LHCN-M2 (cell line): ENCODE measurements at places on chromosomes 3 and 15.

GRCh38 chr3:69288161-69288895, 97.6 kb downstream of the FRMD4B start:
- DNase-seq = no peak

GRCh38 chr15:90104551-90104950, 2.3 kb upstream of the IDH2 start:
- no peak for DNase-seq

GRCh38 chr3:32835961-32836360, 18.2 kb downstream of the TRIM71 start:
- DNase-seq = no peak

DNA sequence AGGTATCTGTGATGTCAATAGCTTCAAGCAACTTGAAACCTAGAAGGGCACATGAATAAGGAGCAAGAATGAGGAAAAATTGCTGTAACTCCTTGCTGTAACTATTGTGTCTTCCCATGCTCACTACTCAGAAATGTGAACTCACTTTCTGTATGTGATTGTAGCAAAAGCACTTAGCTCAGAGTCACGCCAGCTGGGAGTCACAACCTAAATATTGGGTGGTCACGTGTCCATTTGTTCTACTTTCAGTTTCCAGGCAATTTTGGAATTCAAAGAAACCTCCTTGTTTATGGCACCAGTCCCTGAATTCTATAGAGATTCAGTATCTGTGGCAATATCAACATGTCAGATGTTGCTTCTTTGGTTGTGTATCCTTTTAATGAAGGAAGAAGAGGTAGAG, 241.6 kb upstream of the AZI2 start:
- DNase-seq = peak; percentile 28

GRCh38 chr3:25454005-25454927, 26.2 kb downstream of the RARB start:
- DNase-seq = peak; percentile 15

GRCh38 chr15:33846142-33846541, 122.2 kb upstream of the CHRM5 start:
- no peak for DNase-seq

GRCh38 chr3:49295489-49296058, 18.5 kb upstream of the C3orf62 start:
- peak; percentile 67 for DNase-seq

- DNase-seq = peak; percentile 13
Observed at GRCh38 chr3:20537234-20537633, 351.2 kb upstream of the SGO1 start.

DNA sequence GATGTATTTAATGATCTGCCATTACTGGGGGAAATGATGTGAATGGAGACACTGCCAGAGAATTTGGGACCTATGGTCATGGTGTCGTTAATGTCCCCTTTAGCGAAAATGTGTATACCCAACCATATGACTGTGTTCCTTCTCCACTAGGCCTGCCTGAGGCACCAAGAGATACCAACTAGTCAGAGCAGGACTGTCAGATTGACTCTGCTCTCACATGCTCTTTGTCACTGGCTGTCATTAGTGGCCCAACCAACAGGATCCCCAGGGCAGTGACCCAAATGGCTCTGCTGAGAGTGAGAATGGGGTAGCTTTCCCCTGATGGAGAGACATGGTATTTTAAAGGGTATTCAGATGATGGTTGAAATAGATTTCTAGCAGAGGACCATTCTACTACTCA, 2.8 kb downstream of the TAGLN3 start:
- no peak for DNase-seq

- DNase-seq = no peak
Observed at GRCh38 chr3:153084431-153084830, 77.6 kb upstream of the RAP2B start.

GRCh38 chr15:48856942-48857341, 21.0 kb upstream of the EID1 start:
- DNase-seq = peak; percentile 61

- DNase-seq = no peak
Observed at GRCh38 chr3:10338591-10339353, 17.9 kb upstream of the SEC13 start.
